Right renal pelvis (tissue), 4 donors: ENCODE measurements at places on chromosomes 7 and 10.

GRCh38 chr10:61166065-61166464 is 222.1 kb upstream of the RHOBTB1 start:
- DNase-seq: no peak

DNA sequence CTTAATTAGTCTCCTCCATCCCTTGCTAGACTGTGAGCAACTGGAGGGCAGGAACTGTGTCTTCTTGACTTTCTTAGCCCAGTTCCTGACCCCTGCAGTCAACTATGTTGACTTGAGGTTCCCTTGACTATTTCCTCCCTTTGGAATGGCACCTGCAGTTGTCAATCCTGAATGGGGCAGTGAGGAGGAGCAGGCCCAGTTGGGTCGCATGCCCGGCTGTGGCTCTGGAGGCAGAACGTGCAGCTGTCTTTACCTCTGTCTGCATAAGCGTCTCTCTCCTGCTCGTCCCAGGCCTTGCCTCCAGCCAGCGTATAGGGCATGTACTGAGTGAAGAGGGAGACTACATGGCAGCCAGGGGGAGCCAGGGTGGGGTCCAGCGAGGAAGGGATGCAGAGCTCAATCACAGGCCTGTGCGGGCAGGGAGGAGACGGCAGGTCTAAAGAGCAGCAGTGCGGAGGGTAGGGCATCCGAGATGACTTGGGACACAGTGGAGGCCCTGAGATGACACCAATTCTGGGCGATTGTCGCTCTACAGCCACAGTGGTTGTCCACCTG is 26.8 kb downstream of the PYROXD2 start:
- DNase-seq: no peak

DNA sequence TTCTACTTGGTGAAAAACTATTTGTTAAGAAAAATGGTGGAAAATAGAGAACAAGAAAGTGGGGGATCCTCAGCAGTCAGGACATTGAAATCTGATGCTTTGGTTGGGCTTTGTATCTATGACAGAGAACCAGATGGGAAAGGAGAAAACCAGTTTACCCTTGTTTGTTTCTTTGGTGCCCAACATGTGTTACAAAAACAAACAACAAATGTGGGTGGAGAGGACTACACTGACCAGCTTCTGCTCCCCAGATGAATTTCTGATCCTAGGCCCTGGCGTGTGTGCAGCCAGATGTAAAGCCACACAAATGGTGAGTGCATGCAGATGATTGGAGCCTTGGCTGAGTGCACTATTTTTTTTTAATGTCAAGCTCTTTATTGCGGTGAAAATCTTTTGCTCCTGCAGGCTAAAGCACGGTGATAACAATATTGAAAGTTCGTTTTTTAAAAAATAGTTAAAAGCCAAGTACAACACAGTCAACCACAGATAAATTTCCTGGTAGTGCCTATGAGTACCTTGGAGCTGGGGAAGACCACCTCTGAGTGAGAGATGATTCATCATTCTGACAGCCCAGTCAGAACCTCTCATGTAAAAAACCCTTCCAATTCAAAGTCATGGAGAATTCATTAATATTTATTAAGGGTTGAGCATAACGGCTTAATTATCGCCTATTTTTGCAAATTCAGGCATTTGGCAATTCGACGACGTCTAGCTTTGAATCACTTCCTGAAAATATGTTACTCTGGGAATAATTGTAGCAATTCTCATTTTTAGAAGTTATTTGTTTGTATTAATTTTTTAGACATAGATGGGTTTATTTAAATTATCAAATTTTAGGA is 163.7 kb downstream of the AGMO start:
- DNase-seq: no peak

DNA sequence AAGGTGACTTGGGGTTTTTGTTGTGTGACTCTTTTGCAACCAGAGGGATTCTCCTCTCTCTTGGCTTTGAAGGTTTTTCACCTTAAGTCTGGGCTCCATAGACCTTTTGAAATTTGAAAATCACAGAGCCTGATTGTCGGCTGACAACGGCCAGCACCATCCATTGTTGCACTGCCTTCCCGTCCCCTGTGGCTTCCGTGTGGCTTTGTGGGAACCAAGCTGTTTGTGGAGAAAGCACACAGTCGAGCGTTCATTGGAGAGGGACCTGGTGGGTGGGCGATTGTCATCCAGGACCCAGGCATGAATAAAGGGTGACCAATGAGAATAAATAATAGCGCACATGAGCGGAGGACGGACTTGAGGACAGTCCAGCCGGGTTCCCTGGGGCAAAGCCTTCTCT is 7.4 kb upstream of the RAMP3 start:
- no peak for DNase-seq

- DNase-seq: no peak
Measured at GRCh38 chr7:25613912-25614311, 385.6 kb upstream of the NPVF start.

DNA sequence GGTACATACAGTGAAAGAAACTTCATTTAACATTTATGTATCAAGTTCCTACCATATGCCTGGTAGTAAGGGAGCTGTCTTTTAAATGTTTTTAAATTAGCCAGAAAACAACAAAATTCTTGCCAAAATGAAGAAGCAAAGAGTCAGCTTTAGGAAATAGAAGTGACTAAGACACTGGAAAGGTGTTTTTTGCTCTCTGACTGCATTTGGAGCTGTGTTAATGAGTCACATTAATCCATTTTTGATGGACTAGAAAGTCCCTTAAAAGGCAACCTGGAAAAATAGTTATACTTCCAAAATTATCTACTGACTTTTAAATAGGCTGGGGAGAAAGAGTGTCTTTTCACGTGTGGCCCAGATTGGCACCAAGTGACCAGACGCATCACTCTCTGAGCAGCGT is 3.9 kb upstream of the COL17A1 start:
- DNase-seq: no peak
